Stimulated activated CD8-positive, alpha-beta memory T cell treated with anti-CD3 and anti-CD28 coated beads, Interleukin-7, amount 100 ng/mL, for 1 hour (primary cell): ENCODE measurements at places on chromosomes 12 and 14.

GRCh38 chr12:49462083-49462744, 76.6 kb upstream of the KCNH3 start:
- DNase-seq: no peak

- no peak for DNase-seq
Measured at GRCh38 chr12:25207411-25207810, 12.4 kb downstream of the ETFRF1 start.

GRCh38 chr12:57452937-57453509, 2.1 kb upstream of the INHBE start:
- no peak for DNase-seq

- DNase-seq: no peak
Measured at GRCh38 chr12:123094349-123095077, 56.4 kb downstream of the PITPNM2 start.

- DNase-seq: no peak
Measured at GRCh38 chr12:61011767-61012423, 1248.3 kb upstream of the USP15 start.

DNA sequence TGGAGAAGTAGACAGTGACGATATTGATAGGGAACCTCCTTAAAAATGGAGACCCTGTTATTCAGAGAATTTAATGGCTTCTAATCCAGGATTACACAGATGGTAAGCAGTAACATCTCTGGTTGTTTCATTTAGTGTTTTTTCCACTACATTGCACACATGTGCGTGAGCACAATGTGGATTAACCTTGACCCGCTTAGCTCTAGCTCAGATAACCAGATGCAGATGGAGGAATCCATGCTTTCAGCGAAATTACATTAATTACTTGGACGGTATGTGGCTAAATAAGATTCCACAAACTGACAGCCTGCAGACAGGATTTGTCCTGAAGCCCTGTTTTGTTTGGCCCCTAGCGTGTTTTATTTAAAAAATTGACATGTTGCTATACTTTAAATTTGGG, 378.4 kb downstream of the CCDC91 start:
- DNase-seq: no peak

DNA sequence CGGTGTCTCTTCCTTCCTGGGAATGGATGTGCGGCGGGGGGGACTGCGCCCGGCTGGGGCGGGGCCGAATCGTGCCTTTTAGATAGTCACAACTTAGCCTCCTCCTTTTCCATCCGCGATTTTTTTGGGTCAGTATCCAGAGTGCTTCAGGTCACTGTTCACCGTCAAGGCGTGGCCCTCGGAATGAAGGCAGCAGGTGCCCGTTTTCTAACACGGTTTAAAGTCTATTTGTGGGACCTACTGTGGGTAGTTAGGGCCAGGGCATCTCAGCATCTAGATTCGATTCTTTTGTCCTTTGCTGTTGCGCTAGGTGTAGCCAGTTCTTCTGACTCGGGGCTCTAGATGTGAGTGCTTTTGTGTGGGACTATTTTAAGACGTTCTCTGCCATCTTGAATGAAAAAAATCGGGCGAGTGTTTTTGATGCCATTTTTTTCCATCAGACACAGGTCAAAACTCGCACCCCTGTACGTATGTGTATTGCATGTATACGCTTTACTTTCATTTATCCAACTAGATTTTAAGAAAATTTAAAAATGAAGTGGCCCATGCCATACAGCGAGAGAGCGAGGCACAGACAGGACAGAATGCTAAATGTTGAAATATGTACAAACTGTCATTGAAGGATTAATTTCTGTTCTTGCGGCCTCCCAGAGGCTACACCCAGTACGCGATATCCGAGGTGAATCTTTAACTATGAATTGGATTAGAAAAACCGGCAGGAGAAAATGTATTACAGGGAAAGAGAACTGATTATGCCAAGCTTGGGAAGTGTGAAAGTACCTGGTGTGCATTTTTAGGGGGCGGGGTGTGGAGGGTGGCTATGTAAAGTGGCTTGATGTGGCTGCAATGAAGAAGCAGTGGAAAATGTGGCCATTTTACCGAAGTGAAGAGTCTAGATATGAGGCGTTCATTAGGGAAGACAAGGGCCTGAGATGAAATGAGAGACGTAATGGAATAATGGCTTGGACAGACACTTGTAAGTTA, 835 bp downstream of the VEZT start:
- no peak for DNase-seq

DNA sequence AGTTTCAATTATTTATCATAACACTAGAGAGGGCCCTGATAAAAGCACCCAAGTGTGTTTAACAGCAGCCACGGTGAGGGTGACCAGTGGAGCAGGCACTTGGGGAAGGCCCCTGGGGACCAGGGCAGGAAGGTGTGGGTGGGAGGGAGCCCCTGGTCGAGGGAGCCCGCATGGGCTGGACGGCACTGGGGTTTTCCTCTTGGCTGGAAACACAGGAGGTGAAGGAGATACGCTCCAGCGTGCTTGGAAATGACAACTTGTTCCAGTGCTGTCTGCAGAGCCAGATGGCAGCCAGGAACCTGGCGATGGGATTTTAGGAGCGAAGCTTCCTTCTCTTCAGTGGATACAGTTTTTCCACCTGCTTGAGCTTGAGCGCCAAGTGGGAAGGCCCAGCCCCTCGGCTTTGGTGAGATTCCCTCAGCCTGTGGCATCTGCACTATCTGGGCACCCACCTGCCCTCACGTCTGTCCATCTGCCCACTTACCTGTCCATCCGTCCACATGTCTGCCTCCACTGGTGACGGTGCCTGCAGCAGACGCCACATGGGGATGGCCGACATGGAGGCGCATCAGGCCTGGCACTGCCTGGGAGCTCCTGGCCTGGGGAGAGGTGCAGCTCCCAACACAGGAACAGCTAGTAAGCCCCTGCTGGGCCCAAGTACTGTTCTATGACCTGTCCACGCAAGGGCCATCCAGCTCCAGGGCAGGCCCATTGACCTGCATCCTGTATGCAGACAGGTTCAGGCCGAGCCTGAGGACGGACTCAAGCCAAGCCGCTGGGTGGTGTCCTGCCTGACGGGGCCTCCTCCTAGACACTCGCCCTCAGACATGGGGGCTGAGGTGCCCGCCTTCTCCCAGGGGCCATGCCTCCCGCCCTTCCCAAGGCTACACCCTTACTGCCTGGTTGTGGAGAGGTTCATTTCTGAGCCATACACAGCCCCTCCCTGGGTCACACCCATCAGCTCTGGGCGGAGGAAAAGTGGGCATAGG, 192.2 kb upstream of the C14orf180 start:
- DNase-seq: no peak

- no peak for DNase-seq
Measured at GRCh38 chr12:91127751-91128150, 16.5 kb upstream of the LUM start.

GRCh38 chr14:76259029-76259735, 107.5 kb downstream of the GPATCH2L start:
- DNase-seq: no peak
